Left forelimb (tissue), 1 donor: ENCODE measurements at places on chromosomes 5 and 9.

GRCh38 chr5:16805486-16805885, 130.6 kb downstream of the MYO10 start:
- DNase-seq: no peak

GRCh38 chr5:16065831-16066230, 113.8 kb downstream of the MARCHF11 start:
- no peak for DNase-seq

DNA sequence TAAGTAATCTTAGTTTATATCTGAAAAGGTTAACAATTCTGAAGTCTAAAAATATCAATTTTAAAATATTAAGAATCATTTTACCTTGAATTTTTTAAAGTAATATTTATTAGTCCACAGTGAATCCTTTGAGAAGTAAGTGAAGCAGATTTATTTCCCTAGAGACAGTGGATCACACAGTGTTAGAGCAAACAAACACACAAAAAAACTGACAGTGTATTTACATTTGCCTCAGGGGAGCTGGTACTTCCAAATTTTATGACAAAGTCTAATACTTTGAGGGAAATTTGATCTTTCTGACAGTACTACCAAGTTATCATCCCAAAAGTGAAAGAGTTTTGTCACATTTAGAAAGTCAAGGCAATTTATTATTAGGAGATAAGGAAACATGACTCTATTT, 1750.6 kb upstream of the CDH9 start:
- no peak for DNase-seq

DNA sequence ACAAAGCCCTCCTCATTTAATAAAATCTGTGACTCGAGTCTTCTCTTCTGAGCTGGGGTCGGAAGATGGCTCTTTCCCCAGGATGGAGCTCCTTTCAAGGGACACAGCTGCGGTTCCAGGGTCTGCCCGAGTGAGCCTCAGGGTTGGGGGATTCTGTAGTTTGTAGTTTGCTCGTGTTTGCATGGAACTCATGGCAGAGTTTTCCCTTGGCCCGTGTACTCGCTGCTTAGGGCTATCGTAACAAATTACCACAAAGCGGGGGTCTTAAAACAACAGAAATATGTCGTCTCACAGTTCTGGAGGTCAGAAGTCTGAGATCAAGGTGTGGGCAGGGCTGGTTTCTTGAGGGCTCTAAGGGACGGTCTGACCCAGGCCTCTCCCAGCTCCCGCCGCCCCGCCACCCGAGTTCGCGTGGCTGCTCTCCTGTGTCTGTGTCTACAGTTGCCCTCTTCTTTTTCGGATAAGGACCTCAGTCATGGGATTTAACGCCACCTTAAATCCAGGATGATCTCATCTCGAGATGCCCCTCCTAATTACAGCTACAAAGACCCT, 13.9 kb upstream of the LPCAT1 start:
- no peak for DNase-seq

DNA sequence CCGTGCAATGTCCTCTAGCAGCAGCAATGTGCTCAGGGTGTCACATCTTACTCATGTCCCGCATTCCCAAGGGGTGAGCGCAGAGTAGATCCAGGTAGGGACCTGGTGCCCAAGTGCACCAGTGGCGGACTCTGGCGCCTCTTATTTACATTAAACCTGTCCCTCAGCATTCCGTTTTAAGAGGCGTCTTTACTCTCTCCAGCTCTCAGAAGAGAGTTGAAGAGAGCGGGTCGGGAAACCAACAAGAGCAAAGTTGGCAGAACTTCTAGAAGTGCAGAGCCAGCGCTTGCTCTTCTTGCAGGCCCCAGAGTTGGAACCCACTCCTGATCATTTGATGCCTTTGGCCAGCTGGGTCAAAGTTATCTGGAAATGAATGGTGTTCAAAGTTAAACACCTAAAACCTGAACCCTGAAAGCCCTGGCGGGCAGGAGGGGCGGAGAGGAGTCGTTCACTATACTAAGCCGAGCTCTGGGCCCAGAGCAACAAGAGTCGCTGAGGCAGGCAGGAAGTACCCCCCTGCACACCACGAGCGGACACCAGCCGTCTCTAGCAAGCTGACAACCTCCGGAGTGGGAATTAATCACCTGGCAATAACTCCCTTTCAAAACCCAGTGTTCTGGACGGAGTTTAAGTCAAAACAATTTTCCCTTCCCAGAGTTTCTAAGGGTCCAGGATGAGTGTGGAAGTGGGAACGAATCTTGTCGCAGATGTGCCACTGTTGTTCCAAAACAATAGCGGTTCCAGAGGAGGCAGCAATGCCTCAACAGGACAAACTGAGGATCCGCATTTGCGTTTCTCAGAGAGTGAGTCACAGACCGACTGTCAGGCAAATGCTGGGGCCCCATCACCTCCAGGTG, 122.8 kb downstream of the TMEM161B start:
- no peak for DNase-seq

GRCh38 chr9:105346273-105346672, 101.6 kb upstream of the FSD1L start:
- no peak for DNase-seq

DNA sequence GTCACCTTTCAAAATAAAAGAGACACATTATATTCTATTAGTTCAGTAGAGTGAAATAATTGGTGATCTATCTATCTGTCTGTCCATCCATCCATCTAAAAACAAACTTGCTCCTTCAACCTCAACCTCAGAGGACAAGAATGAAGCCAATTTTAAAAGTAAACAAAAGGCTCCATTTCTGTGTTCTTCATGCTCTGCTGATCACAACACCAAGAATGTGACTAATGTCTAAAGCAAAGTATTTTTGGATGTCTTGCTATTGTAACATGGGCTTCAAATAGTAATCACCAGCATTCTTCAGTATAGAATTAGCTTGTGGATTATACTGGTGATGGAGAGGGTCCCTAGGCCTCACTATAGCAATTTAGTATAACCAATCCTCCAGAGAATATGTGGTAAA, 1304.4 kb downstream of the MAT2B start:
- no peak for DNase-seq

GRCh38 chr5:180639741-180640610, 9.4 kb downstream of the FLT4 start:
- DNase-seq: peak; percentile 59

- DNase-seq: no peak
Observed at GRCh38 chr9:35935261-35935660, 22.7 kb downstream of the OR2S2 start.

- no peak for DNase-seq
Observed at GRCh38 chr9:15512204-15512603, 1.4 kb upstream of the PSIP1 start.

- DNase-seq: no peak
Observed at GRCh38 chr9:114824110-114824509, 18.3 kb upstream of the TNFSF15 start.

GRCh38 chr5:88664645-88665044, 218.3 kb downstream of the MEF2C start:
- DNase-seq: no peak

GRCh38 chr5:94245608-94246007, 372.8 kb downstream of the KIAA0825 start:
- no peak for DNase-seq

DNA sequence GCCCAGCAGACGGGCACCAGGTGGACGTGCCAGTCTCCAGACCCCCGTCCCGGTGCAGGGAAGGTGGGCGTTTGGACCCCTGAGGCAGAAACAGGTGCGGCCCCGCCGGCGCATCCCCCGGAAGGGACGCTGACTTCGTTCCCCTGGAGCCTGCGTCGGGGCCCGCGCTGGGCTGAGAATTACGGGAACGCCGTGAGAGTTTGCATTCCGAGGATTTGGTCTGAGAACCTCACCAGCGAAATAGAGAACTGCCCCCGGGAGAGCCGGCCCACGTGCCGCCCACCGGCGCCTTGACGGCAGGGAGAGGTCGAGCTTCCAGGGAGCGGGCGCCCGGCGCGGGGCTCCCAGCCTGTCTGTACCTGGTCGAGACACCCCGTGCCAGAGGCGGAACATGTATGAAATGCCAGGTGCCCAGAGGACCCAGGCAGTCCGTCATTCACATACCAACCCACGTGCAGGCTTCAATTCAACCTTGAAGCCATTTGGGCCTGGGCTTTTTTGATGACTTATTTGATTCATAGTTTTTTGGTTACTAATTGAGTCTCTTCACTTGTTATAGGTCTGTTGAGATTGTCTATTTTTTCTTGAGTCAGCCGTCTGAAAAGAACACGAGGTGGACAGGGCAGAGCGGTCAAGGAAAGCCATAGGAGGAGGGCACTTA, 877 bp upstream of the CAMSAP1 start:
- peak; percentile 63 for DNase-seq

- no peak for DNase-seq
Observed at GRCh38 chr5:5380298-5380697, 42.2 kb upstream of the ICE1 start.

GRCh38 chr9:34001951-34002350, 46.7 kb downstream of the UBAP2 start:
- no peak for DNase-seq

- DNase-seq: no peak
Observed at GRCh38 chr5:27474047-27474309, 435.6 kb upstream of the CDH9 start.

GRCh38 chr5:91042936-91043255, 340.2 kb downstream of the ARRDC3 start:
- DNase-seq: no peak

DNA sequence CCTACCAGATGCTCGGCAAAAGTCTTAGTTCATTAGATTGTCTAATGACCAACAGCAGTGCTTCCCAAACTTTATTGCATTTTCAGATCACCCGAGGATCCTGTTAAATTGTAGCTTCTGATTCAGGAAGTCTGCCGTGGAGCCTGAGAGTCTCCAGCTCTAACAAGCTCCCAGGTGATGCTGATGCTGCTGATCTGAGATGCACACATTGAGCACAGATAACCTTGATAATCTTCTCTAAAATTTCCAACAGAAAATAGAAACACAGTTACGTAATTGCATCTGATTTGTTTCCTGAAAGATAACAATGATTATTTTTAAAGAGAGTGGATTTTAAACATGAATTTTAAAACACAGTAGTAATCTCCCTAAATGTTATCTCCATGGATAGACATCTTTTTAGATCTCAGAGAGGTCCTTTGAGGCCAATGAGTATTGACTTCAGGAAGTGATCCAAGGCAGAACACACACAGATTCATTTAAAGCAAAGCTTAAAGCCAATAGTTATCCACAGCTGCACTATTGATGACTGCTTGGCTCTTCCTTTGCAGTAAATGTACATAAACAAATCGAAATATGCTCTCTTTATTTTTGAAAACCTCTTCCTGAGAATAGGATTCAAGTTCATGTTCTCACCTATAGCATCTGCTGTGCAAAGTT, 122.8 kb upstream of the TNPO1 start:
- no peak for DNase-seq

DNA sequence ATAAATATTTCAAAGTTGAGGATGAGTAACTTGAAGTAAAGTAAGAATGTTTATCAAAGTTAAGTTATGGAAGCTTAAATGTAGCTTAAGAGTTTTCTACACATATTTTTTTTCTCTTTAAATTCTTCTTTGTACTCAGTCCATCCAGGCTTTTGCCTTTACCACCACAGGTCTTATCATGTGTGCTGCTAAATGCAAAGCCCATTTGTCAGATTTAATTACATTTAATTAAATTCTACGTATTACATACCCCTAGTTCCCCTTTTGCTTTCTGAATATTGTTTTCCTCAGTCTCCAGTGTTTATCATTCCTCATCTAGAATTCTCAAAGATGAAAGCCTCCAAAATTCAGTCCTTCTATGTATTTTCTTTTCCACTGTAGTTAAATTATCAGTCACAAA, 1841.9 kb downstream of the EFNA5 start:
- no peak for DNase-seq

DNA sequence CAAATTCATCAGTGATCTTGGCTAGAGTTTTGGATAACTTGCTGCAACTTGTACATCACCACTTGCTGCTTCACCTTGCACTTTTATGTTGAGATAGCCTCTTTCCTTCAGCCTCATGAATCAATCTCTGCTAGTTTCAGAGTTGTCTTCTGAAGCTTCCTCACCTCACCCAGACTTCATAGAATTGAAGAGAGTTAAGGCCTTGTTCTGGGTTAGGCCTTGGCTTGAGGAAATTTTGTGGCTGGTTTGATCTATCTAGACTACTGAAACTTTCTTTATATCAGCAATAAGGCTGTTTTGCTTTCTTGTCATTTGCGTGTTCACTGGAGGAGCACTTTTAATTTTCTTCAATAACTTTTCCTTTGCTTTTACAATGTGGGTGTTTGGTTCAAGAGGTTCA, 12.8 kb downstream of the FER start:
- no peak for DNase-seq

GRCh38 chr9:136045595-136046553, 49.2 kb downstream of the NACC2 start:
- DNase-seq: no peak
